ENCODE measurements at places on chromosomes 11 and 22. TPM values are rescaled to one million over a fixed set of nuclear protein-coding genes. Genes with fewer than 3 reads are reported as not detected.

DNA sequence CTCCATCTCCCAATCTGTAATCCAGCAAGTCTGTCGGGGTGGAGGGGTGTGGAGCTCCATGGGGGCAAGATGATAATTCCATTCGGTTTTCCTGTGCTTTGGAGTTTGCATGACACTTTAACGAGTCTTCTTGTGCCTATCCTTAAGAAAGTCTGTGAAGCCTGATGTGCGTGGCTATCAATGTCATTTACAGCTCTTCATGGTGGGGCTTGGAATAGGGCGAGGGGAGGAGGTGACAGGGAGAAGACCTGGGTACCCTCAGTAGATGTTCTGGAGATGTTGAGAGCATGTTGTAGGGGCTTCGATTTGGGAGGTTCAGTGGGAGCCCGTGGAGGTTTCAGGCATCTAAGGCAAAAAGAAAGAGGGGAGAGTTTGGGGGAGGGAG, 579 bp upstream of the PHLDB1 start:
- DNase-seq: no peak

DNA sequence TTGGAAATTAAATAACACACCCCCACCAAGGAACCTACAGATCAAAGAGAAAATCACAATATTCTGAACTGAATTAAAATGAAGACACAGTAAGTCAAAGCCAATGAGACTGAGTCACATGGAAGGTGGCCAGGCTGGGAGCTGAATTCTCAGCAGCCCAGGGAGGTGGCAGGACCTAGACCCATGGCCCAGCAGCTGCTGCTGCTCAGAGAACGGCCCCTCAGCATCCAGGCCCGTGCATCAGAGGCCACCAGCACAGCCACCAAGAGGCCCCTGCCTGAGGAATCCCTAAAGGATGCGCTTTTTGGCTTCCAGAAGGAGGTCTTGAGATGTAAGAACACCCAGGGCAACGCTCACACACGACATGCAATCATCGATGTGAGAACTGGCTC, 35.0 kb downstream of the TBX1 start:
- DNase-seq: no peak

DNA sequence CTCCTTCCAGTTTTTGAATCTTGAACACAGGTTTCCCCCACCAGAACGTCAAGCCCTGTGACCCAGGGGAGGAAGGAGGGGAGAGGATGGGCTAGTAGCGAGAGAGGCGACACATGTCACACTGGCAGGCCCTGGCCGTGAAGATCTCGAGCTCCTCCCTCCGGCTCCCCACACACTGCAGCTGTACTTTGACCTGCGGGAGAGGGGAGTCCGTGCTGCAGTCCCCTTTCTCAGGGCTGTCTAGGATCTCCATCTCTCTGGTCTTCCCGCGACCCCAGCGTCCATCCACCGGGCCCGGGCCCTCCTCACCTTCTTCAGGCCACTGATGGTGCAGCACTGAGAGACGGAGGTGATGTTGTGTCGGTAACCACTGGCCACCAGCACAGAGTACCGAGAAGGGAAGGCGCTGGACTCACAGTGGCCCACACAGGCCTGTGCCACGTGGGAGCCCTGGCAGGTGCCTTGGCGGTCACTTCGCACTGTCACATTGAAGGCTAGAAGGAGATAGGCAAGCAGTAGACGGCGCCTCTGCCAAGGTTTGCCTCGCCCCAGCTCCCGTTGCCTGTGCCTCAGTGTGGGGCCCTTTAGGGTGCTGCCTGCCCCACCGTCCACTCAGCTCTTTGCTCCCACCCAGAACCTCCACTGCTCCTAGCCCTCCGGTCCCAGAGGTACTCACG, 873 bp downstream of the GPHA2 start:
- DNase-seq: no peak

DNA sequence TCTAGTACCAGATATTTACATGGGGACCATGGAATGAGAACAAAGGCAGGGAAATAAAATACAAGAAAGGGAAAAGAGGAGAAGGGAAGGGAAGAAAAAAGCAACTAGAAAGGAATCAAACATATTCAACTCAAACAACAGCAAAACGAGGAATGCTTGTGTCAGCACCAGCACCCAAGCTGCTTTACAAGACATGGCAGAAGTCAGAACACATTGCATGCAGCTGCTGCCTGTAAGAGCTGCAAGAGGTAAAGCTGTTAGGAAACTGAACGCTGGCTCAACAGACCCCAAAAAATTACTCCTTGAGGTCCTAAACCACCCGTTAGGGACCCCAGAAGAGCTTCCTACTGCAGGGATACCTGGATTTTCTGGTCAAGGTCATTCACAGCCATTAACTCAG, 296.9 kb downstream of the OPCML start:
- no peak for DNase-seq

Gene HORMAD2
- total RNA-seq: not detected

Gene RNF215
- total RNA-seq: 25.2 TPM

DNA sequence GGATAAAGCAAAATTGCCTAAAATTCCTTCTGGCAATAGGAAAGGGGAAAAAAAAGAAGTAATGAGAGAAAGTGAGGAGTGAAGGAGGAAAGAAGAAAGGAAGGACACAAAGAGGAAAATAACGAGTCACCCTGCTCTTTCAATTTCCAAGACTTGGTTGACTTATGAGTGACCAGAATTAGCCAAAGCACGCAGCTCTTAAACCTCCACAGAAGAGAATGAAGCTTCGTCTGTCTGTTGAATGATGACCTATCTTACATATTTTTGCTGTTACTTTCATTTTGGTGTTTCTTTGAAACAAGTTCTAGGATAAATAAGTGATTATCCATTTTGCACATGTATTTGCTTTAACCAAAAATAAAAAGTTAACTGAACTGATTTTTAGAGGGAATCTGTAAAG, 728 bp downstream of the MMP27 start:
- no peak for DNase-seq

GRCh38 chr22:40588726-40589125, 47.8 kb downstream of the MRTFA start:
- DNase-seq: peak; percentile 37

GRCh38 chr11:71112990-71113389, 139.4 kb downstream of the SHANK2 start:
- no peak for DNase-seq

- DNase-seq: no peak
Measured at GRCh38 chr22:42283278-42284201, 13.1 kb upstream of the TCF20 start.

Measured in PC-3 (cell line).